NCI-H2171 treated with DMSO at 0.1 percent for 48 hours (cell line): ENCODE measurements at places on chromosomes 1 and 21.

DNA sequence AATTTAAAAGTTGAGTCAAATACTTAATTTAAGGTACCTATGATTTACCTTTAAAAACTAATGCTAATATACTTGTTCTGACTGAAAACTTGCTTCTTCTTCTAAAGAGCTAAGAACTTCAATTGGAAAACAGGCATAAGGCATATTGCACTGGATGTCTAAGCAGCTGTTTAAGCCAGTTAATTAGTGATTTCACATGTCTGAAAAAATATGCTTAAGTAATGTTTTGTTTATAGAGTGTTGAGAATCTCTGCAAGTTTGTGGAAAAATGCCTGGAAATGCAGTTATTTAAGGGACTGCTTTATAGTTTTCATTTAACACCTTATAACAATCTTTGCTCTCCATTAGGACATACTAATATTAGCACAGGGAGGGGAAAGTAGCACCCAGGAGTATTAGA, 28.2 kb downstream of the UBE2U start:
- DNase-seq, result peak; percentile 13

GRCh38 chr1:184469396-184469795, 82.6 kb downstream of the C1orf21 start:
- DNase-seq, result no peak

GRCh38 chr1:226404063-226404903, 3.6 kb downstream of the PARP1 start:
- DNase-seq, result peak; percentile 58

DNA sequence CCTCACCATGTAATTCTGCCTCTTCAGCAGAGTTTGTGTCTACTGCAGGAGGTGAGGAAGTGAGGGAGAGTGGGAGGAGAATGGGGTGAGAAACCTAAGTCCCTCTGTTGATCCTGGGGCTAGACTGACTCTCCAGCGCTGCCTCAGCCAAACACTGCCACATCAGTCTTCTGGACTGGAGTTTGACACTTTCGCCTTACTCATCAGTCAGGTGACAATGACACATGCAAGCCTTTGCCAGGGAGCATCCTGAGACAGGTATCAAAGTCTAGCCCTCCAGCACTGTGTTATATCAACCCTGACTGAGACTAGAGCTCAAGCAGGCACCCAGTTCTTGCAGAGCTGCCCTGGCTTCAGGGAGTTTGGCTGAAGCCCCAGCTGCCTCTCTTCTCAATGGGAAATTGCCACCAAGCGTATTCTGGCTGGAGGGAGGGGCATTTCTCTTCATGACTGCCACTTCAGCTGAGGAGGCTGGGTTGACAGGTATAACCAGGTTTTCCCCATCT, 33.3 kb upstream of the SUCO start:
- no peak for DNase-seq

- no peak for DNase-seq
These were observed 25.6 kb downstream of the UCHL5 start for GRCh38 chr1:193033610-193034009.

GRCh38 chr1:155012026-155012546, 9.5 kb downstream of the ZBTB7B start:
- DNase-seq, result peak; percentile 94

- DNase-seq, result no peak
These were observed 64.3 kb downstream of the OPTC start for GRCh38 chr1:203558064-203558760.

- no peak for DNase-seq
These were observed 138.5 kb downstream of the ZSCAN20 start for GRCh38 chr1:33610864-33611455.

DNA sequence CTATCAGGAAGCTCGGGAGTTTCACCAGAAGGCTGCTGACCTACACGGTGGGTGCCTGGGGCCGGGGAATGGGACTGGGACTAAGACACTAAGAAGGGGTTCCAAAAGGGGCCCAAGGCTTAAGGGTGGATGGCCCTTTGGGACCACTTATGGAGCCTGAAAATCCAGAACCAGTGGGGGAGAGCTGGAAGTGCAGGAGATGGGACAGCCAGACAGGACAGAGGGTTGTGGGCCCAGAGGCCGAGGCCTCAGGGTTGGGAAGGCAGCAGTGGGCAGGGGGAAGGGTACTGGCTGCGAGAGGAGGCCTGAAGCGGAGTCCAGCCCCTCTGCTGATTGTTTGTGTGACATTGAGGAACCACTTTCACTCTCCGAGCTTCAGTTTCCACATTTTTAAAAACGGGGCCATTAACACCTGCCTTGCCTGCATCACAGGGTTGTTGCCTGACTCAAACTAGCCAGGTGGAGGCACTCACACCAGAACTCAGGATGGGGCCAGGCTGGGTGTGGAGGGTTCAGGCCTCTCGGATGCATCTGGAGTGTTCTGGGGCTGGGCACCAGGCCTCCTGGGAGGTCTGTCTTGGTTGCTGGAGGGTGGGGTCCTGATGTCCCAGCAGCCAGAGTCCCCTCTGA, 3.0 kb downstream of the TTC24 start:
- DNase-seq, result no peak

- peak; percentile 24 for DNase-seq
These were observed 10.2 kb downstream of the EEIG2 start for GRCh38 chr1:108570128-108570527.

DNA sequence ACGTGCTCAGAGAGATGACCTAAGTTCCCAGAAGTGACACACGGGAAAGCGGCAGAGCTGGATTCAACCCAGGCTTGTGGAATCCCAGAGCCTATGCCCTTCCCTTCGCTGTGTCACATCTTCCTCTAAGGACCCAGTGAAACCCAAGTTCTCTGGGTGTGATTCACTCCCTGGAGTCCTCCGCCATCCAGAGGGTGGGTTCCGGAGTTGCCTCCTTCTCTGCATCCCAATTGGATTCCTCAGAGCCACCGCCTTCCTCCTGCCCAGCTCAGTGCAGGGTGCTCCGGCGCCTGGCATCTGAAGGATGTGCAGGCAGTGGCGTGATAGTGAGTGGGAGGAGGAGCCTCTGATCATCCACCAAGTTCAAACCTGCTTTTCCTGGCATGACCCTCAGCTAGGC, 20.7 kb upstream of the RCC2 start:
- no peak for DNase-seq

- no peak for DNase-seq
These were observed 8.3 kb upstream of the SYT14 start for GRCh38 chr1:209929751-209930150.

DNA sequence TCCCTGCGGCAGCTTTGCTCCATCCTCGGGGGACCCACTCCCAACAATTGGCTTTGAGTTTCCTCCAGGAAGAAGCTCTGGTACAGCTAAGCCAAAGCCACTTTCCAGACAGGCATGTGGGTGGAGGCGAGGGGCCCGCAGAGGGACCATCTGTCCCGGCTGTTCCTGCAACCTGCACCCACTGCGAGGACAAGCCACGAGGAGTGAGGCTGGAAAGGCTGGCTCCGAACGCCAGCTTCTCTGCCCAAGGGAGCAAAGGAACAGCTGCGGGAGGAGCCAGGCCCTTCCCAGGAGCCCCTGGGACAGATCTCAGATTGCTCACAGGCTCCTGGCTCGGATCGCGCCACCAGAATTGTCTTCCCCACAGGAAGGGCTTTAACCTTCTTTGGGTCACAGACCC, 28.3 kb upstream of the PEF1 start:
- peak; percentile 98 for DNase-seq

DNA sequence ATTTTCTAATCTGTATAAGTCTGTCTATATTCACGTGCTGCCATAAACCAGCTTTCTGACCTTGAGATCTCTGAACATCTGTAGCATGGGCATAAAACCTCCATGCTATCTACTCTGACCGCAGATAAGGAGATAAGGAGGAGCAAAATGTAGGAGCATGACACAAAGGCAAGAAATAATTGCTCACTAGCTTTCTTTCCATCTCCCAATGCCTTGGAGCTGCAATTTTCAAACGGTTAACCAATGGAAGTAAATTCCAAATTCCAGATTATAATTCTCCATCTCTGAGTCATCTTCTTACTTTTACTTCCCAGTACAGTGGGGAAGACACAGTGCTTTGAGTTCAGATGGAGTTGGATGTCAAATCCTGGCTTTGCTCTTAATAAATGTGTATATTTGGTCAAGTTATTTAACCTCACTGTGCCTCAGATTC, 41.6 kb downstream of the CD58 start:
- no peak for DNase-seq

DNA sequence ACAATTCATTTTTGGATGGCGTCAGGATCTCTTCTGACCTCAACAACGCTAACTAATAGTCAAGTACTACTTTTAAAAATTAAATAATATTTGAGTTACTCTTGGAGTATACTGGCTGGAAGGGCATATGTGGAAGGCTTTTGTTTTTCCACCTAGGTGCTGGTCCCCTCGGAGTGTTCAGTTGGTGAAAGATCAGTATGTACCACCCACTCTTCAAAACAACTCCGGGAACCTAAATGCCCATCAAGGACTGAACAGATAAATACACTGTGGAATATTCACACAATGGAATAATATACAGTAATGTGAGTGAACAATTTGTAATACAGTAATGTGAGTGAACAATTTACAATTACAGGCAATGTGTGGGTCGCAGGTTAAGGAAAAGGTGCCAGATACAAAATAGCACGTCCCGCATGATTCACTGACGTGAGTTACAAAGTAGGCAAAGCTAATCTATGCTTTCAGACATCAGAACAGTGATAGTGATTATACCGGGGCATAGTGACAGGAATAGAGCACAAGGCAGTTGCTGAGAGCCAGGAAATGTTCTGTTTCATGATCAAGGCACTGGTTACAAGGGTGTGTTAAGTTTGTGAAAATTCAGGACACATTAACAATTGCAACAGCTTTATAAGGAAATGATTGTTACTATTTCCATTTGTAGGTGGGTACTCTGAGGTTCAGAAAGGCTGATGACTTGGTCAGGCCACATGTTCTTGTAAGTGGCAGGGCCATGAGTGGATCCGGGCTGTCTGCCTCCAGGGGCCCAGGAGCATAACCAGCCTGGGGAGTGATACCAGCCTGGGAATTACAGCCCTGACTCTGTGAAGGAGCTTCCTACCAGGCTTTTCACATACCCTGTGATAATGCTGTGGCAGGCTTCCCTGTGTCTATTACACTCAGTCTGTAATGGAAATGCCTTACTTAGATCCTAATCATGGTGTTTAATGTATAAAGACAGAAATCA, 59.3 kb upstream of the ABCD3 start:
- no peak for DNase-seq

DNA sequence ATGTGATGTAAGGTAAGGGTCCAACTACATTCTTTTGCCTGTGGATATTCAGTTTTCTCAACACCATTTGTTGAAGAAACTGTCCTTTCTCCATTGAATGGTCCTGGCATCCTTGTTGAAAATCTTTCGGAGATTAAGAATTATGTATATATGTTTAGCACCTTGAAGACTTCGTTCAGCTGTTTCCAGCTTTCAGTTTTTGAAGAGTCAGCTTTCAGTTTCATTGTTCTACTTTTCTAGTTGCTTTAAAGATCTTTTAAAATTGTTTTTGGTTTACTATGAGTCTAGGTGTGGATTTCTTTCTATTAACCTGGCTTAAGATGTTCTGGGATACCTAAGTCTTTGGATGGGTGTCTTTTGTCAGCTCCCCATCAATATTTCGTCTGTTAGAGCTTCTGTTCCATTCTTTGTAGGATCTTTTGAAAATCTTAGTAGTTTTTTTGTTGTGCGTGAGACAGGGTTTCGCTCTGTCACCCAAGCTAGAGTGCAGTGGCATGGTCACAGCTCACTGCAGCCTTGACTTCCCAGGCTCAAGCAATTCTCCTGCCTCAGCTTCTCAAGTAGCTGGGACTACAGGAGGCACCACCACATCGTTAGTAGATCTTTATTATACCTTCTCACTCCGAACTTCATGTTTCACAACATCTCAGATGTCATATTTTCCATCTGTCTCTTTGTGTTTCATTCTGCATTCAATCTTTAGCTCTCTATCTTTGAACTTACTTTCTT, 353.5 kb upstream of the B3GALT2 start:
- DNase-seq, result no peak

DNA sequence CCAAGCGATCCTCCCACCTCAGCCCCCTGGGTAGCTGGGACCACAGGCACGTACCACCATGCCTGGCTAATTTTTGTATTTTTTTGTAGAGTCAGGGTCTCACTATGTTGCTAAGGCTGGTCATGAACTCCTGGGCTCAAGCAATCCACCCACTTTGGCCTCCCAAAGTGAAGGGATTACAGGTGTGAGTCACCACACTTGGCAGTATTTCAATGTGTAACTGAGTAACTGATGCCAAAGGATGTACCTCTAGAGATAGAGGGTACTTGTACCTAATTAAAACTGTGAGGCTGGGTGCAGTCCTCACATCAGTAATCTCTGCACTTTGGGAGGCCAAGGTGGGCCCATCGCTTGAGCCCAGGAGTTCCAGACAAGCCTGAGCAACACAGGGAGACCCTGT, 258.7 kb upstream of the DMRTA2 start:
- DNase-seq, result no peak

- no peak for DNase-seq
These were observed 62.1 kb downstream of the DEGS1 start for GRCh38 chr1:224245188-224245587.
